Activated CD8-positive, alpha-beta memory T cell treated with anti-CD3 and anti-CD28 coated beads for 1 hour (primary cell): ENCODE measurements at places on chromosomes 6 and 20.

- no peak for DNase-seq
Measured at GRCh38 chr6:20661721-20662120, 127.5 kb downstream of the CDKAL1 start.

GRCh38 chr20:23254505-23254904 lies 96.1 kb upstream of the NXT1 start:
- no peak for DNase-seq

DNA sequence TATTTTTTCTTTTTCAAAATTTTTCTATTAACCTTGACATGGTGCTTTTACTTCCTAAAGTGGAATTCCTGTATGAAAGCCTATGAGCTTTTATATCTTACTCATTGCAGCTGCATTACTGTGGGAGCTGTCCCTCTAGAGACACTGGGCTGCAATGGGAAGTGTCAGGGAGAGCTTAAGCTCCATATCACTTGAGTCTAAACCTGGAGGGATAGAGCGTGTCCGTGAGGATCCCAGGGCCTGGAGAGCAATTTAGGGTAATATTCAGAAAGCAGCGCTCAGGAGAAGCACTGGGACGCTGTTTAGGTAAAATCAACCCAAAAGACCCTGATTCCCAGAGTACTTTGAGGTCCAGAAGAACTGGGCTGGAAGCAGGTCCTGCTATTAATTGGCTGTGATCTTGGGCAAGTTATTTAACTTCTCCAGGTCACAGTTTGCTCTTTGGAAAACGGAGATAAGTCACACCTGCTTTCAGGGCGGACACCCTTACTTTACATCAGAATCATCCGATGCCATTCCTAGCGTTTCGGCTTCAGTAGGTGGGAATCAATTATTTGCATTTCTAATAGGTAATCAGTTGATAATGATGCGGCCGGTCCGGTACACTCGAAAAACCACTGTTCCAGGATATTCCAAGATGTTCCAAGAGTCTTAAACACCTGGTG lies 628 bp upstream of the ERGIC3 start:
- no peak for DNase-seq

DNA sequence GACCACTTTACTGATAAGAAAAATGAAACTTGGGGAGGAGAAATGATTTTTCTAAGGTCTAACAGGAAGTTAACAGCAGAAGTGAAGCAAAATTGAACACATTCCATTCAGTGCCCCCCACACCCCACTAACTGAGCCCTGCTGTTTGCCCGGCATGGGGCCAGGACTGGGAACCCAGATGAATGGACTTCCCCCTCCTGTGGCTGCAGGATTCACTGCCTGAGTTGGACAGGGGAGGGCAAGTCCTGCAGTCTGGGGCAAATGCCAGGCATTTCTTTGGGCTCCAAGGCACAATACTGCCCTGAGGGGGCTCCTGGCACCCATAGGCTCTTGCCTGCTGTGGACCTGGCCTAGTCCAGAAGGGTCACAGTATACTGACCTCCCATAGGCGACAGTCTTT lies 28.3 kb downstream of the FYN start:
- no peak for DNase-seq

GRCh38 chr6:1885576-1886011 lies 275.9 kb downstream of the FOXC1 start:
- no peak for DNase-seq

DNA sequence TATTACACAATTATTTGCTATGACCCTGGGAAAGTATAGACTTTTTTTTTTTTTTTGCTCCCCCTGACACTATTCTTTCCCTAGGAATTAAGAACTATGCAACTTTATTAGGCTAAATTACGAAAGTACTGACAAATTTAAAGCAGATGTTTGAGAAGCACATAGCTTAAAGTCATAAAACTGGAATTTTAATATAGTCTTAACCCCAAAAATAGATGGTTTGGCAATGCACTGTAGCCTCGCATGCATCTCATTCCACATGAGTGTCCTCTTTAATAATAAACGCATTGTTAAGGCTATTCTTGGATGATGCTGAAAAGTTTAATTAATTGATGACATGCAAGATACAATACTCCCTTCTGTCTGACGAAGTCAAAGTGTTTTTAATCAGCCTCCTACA lies 49.3 kb downstream of the TBC1D7 start:
- DNase-seq, result no peak

DNA sequence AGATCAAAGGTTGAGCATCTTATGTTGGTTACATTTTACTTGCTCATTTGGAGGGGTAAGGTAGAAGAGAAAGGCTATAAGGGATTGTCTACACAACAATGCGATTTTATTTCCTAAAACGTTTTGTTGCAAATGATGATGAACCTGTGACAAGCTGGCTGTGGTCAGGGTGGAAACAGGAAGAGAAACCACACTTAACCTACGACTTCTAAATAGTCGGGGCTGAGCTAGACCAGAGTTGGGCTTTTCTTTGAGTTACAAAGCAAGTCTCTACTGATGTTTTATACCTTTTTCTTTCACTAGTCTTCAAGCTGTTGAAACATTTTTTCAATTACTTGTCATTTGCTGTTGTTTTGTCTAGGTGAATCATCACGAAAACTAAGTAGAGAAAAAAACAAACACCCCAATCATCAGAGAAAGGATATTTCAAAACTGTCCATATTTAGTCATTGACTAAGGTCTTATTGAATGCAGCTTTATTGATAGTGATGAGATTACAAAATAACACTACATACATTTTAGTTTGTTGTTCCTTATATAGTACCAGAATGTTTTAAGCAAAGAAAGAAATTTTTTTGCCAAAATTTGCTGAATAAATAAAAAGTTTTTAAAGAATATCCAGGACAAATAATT lies 18.0 kb downstream of the KLHL31 start:
- DNase-seq, result no peak

DNA sequence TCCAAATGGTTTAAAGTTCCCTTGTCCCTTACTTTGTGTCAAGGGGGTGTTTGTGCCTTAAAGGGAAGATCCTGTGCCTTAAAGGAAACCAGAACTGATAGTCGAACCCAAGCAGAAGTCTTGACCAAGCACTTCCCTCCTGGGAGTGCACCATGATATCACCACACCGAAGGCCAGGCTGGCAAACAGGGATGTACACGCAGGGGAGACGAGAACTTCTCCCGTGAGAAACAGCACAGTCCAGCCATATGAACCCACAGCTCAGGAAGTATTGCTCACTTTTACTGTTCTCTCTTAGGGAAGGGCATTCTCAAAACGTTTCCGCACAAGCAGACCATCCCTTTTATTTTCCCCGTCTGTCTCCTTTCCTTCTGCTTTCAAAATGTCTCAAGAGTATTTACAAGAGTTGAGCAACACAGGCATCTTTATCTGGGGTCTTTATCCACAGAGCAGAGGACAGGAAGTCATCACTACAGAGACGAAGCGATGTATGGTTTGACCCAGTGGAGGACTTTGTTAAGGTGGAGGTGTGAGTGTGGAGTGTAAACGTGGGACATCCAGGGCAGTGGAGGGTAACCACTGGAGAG lies 12.8 kb upstream of the SERPINB1 start:
- no peak for DNase-seq

GRCh38 chr6:69914015-69914485 lies 47.7 kb downstream of the COL19A1 start:
- no peak for DNase-seq

- no peak for DNase-seq
Measured at GRCh38 chr6:5524110-5524509, 262.8 kb downstream of the FARS2 start.

DNA sequence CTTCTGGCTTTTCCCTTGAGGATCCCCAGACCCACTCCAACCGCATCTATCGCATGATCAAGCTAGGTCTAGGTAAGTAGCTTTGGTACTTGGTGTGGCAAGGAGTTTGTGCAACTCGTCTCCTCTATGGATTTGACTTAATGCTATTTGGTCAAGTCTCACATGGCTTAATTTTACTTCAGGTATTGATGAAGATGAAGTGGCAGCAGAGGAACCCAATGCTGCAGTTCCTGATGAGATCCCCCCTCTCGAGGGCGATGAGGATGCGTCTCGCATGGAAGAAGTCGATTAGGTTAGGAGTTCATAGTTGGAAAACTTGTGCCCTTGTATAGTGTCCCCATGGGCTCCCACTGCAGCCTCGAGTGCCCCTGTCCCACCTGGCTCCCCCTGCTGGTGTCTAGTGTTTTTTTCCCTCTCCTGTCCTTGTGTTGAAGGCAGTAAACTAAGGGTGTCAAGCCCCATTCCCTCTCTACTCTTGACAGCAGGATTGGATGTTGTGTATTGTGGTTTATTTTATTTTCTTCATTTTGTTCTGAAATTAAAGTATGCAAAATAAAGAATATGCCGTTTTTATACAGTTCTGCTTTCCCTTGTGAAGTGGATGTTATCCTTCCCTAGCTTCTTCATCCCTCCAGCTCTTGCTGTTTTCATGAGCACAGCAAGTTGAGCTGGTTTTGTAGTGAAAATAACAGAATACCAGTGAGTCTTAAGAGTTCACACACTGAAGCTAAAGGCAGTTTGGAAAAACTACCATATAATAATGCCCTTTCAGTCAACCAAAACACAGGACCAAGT lies 3.8 kb downstream of the SLC35B2 start:
- no peak for DNase-seq

GRCh38 chr6:111499269-111499793 lies 16.3 kb upstream of the REV3L start:
- DNase-seq, result no peak

- DNase-seq, result peak; percentile 30
Measured at GRCh38 chr6:156779206-156780094, 2.3 kb downstream of the ARID1B start.

DNA sequence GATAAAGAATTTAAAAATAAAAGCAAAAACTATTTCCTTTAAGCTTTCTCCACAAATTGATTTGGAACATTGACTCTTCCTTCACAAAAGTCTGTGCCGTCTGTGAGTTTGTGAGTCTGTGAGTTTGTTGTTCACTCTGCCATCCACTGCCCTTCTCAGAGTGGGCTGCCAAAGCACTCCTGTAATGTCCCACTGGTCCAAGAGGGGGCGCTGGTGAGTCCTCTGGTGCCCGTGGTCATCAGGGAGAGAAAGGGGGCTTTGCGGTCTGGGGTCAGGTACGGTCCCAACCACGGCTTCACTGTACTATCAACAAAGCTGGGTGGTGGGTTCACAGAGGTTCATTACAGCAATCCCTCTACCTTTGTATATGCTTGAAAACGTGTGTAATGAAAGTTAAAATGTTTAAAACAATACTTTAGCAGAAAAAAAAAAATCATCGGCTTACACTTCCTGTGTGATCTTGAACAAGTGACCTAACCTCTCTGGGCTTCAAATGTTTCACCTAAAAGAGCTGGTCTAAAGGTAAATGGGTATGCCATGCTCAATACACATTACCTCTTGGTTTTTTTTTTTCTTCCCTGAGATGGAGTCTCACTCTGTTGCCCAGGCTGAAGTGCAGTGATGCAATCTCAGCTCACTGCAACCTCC lies 5.6 kb upstream of the ANKRD60 start:
- DNase-seq, result no peak

DNA sequence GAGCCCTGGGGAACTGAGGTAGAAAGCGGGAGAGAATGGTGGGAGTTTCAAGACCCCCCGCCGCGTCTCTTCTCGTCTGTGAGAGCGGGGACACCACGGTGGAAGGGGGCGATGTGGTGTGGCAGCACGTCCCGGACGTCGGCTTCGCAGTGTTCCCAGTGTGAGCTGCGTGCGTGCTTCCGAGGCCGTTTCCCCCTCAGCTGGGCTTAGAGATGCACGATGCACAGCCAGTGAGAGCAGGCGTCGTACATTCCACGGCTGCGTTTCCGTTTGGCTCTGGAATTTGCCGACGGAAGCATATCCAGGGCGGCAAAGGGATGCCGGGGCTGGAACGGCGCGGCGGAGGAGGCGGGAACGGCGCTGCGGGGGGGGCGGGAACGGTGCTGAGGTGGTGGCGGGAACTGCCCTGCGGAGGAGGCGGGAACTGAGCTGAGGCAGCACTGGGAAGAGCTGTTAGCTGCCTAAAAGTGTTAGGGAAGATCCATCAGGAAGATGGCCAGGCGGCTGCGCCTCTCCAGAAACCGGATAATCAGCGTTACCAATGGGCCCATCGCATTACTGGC lies 37.7 kb downstream of the KIF25 start:
- no peak for DNase-seq

GRCh38 chr6:169793408-169793807 lies 42.0 kb downstream of the ERMARD start:
- no peak for DNase-seq

GRCh38 chr20:11777387-11778205 lies 140.1 kb upstream of the BTBD3 start:
- DNase-seq, result no peak

DNA sequence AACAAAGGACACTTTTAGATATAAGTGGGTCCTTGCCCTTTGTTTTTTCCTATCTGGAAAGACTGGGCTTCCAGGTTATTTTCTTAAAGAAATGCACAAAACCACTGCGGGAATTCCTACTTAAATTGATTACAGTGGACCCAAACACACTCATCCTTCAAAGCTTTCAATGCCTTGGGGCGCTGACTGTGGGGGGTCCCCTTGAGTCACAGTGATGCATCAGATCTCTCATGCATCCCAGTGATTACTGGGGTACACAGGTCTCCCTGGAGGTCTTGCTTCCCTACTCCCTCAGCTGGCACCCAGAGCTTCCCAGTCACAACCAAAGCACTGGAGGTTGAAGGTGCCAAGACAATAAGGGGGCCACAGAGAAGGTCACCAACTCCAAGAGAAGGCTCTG lies 20.7 kb downstream of the ABHD12 start:
- no peak for DNase-seq

DNA sequence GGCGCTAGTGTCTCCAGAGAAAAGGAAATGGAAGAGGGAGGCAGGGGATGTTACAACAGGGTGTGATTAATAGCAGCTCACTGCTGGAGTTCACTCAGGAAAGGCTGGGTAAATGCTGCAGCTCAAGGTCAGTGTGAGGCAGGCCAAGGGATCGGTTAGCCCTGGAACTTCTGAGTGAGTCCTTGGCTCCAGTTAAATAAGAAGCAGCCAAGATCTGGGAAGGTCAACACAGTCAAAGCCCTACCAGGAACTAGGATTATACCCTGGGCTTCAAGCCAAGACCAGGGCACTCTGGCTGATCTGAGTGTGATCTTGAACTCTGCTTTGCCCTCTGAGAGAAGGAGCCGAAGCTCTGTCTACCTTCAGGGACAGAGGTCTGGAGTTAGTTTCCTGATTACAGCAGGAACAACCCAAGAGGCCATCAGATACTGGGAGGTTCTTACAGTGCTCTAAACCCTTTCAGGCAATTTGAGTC lies 44.3 kb downstream of the TPD52L1 start:
- no peak for DNase-seq

GRCh38 chr6:6179858-6180623 lies 140.4 kb downstream of the F13A1 start:
- DNase-seq, result no peak

- no peak for DNase-seq
Measured at GRCh38 chr6:118722829-118723813, 71.7 kb upstream of the CEP85L start.

DNA sequence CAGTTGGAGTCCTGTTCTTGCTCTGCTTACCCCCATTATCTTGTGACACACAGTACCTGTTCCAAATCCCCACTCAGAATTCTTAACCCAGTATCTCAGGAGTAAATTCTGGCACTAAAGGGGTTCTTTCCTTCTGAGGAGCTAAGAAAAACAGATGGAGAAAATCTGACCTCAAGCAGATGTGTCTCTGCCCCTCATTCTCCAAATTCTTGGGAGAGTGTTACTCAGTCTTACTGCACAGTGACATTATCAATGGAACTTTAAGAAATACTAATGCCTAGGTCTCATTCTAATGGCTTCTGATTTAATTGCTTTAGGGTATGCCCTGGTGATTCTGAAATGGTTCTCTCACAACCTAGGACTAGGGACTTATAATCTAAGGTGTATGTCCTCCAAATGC lies 40.6 kb upstream of the PTPRK start:
- DNase-seq, result no peak

- no peak for DNase-seq
Measured at GRCh38 chr6:87724983-87725811, 23.2 kb upstream of the AKIRIN2 start.

- DNase-seq, result peak; percentile 64
Measured at GRCh38 chr6:27126815-27127537, 120.5 kb upstream of the PRSS16 start.
